Body of pancreas (tissue), 4 donors: ENCODE measurements at places on chromosomes 6 and 20. TPM values are rescaled to one million over a fixed set of nuclear protein-coding genes. Genes with fewer than 3 reads are reported as not detected.

DNA sequence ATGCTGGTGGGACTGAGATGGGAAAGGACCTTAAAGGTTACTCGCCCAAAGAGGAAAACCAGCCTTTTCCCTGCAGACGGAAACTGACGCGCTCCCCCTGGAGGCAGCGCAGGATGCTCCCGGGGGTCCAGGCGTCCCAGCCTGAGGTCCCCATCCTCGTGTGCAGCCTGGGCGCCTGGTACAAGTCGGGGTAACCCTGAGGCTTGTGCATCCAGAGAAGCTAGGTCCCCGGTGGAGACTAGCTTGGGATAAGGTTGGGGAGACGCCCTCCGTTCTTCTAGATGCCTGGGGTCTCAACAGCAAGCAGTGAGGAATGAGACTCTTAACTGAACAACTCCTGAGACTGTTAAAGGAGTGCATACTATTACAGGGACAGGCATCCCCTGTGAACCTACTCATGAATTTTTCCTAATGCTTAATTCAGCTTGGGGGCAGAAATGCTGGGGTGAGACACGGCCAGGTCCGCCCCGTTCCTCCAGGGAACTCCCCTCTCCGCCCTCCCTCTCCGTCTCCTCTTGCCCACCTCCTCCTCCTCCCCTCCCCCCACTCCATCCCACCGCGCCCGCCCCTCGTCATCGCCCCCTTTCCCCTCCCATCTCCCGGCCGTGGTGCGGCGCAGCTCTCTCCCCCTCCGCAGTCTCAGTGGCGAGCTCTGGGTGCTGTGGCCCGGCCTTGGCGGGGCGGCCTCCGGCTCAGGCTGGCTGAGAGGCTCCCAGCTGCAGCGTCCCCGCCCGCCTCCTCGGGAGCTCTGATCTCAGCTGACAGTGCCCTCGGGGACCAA lies at the start of gene PRSS35:
Gene PRSS35 (plus strand): TSS at position 634 of the 781 bp plus-strand sequence. CDS start 10,908 bp downstream, outside the sequence.
- no peak within 1 kb of the TSS for H3K27ac ChIP-seq
- H3K4me1 ChIP-seq = peaks cover 11% of the 10 kb centered on the region
- no peaks in the 10 kb centered on the region for H3K27me3 ChIP-seq
- H3K4me3 ChIP-seq = no peak within 1 kb of the TSS

DNA sequence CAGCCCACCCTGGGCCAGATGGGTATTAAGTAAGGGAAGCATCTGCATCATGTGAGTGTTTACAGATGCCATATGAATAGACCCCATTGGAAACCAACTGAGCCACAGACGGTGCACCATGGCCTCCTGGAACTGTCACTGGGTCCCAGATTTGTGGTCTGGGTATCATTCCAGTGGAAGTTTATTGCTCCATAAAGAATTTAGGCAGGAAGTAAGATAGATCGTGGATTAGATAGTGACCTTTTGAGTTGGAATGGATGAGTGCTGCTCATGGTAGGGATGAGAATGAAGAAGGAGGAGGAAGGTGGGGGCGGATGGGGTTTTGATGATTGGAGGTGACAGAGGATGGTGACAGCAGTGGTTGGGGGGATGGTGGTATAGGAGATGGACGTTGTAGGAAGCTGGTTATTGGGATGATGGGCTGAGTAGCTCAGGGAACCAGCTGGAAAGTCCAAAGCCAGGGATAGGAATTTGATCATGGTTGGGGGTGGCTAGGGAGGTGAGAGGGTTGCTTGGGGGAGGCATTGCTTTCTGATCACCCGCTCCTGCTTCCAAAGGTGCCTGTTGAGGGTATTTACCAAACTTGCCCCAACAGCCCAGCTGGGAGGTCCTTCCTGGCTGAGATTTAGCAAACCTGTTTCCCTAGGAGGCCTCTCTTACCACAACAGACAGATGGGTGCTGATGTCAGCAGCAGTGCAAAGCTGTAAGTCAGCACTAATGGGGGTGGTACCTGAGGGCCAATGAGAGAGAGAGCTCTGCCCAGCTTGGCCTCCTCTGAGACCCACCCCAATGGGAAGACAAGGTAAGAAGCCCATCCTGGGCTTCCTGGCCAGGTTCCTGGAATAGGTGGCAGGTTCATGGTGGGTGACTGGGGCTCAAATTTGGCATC lies 78.0 kb downstream of the VEGFA start:
- DNase-seq = no peak
- no peaks in the 10 kb centered on the region for H3K36me3 ChIP-seq
- H3K4me3 ChIP-seq = no peak overlapping the region
- no peak overlapping the region for H3K27ac ChIP-seq
- H3K27me3 ChIP-seq = no peaks in the 10 kb centered on the region

DNA sequence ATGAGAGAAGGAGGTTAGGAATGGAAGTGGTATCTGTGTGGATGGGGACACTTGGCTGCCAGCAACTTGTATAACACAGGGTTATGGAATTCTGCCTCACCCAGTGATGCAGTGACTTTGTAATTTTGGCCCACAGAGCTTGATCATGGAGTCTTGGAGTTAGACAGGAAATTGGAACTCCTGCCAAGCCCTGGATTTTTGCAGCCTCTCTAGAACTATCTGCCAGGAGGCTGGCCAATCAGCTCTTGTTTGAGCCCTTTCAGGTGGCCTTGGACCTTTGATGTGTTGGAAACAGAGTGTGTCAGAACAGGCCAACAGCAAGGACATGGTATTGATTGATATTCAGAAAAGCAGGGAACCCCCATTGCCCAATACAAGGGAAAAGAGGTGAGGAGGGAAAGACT lies 157.7 kb upstream of the GGTLC1 start:
- H3K4me3 ChIP-seq = no peak overlapping the region
- peak; percentile 31 for DNase-seq
- H3K27me3 ChIP-seq = no peaks in the 10 kb centered on the region
- H3K27ac ChIP-seq = no peak overlapping the region
- no peaks in the 10 kb centered on the region for H3K36me3 ChIP-seq
- H3K4me1 ChIP-seq = peaks cover 7% of the 10 kb centered on the region

DNA sequence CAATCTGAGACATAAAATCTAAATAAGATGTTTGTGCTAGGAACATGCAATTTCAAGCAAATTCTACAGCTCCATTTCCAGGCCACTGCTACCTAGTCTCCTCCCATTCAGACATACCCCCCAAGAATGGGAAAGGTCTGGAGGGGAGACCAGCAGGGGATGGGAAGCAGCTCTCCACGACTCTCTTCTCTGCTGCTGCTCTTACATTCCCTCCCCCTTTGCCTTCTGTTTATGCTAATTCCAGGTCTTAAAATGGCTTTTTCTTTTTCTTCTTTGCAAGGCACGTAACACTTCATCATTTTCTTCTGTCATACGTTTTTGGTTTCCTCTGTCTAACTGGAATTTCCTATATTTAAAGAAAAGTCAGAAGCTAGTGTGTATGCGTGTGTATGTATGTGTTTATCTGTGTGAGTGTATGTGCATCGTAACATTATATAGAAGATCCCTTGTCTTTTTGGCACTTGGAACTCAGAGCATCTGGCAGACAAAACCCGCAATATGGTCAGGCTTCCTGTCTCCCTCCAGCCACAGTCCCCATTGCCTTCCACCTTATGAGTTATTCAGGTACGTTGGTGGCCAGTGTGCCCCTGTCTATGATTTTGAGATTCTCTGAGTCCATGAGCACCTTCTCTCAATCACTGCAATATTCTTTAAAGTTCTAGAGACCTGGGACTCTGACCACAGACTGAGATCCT lies 493.7 kb downstream of the BTBD3 start:
- no peak overlapping the region for H3K27ac ChIP-seq
- no peak for DNase-seq
- no peaks in the 10 kb centered on the region for H3K4me1 ChIP-seq
- no peaks in the 10 kb centered on the region for H3K36me3 ChIP-seq
- no peak overlapping the region for H3K4me3 ChIP-seq
- no peaks in the 10 kb centered on the region for H3K27me3 ChIP-seq

DNA sequence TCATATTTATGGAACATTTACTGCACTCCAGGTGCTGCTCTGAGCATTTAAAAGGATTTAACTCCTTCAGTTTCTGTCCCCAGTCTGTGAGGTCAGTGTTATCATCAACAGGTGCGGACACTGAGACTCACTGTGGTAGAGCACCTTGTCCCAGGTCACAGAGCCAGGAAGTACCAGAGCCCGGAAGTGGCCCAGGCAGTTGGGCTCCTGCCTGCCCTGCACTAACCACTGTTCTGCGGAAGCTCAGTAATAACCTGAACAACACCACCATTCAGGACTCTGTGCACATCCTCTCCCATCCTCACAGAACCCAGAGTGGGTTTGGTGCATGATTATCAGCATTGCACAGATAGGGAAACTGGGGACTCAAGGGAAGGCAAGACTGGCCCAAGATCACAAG lies 16.8 kb upstream of the SIRPG start:
- H3K4me1 ChIP-seq = no peaks in the 10 kb centered on the region
- DNase-seq = peak; percentile 6
- no peak overlapping the region for H3K27ac ChIP-seq

- no peak overlapping the region for H3K27ac ChIP-seq
- no peak for DNase-seq
- no peaks in the 10 kb centered on the region for H3K27me3 ChIP-seq
- no peak overlapping the region for H3K4me3 ChIP-seq
Observed at GRCh38 chr20:33709398-33709797, 10.7 kb downstream of the PXMP4 start.

DNA sequence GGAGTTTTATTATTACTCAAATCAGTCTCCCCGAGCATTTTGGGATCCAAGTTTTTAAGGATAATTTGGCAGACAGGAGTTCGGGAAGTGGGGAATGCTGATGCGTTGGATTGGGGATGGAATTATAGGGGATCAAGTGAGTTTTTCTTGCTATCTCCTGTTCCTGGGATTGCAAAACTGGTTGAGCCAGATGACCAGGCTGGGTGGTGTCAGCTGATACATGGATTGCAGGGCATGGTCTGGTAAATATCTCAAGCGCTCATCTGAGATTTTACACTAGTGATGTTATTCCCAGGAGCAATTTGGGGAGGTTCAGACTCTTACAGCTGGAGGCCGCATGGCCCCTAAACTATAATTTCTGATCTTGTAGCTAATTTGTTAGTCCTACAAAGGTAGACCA lies 54.7 kb downstream of the ENPP1 start:
- no peaks in the 10 kb centered on the region for H3K36me3 ChIP-seq
- H3K27me3 ChIP-seq = no peaks in the 10 kb centered on the region
- H3K4me3 ChIP-seq = no peak overlapping the region
- DNase-seq = no peak
- peaks cover 17% of the 10 kb centered on the region for H3K4me1 ChIP-seq

GRCh38 chr20:20637998-20638725 lies 74.3 kb downstream of the RALGAPA2 start:
- H3K4me1 ChIP-seq = no peaks in the 10 kb centered on the region
- H3K27ac ChIP-seq = no peak overlapping the region
- no peaks in the 10 kb centered on the region for H3K27me3 ChIP-seq
- H3K36me3 ChIP-seq = no peaks in the 10 kb centered on the region

- no peaks in the 10 kb centered on the region for H3K36me3 ChIP-seq
- no peaks in the 10 kb centered on the region for H3K27me3 ChIP-seq
- H3K27ac ChIP-seq = peak overlapping the region; percentile 61
- peaks cover 9% of the 10 kb centered on the region for H3K4me1 ChIP-seq
- DNase-seq = peak; percentile 57
Observed at GRCh38 chr6:160950507-160950906, 41.1 kb upstream of the MAP3K4 start.

GRCh38 chr6:132612449-132613108 lies 11.5 kb downstream of the TAAR2 start:
- H3K27me3 ChIP-seq = no peaks in the 10 kb centered on the region
- no peaks in the 10 kb centered on the region for H3K36me3 ChIP-seq
- no peak overlapping the region for H3K4me3 ChIP-seq
- H3K27ac ChIP-seq = no peak overlapping the region
- no peak for DNase-seq

GRCh38 chr20:51106011-51106410 lies 83.1 kb upstream of the KCNG1 start:
- no peaks in the 10 kb centered on the region for H3K36me3 ChIP-seq
- peaks cover 7% of the 10 kb centered on the region for H3K4me1 ChIP-seq
- no peak for DNase-seq
- no peaks in the 10 kb centered on the region for H3K27me3 ChIP-seq
- H3K27ac ChIP-seq = no peak overlapping the region

- no peak overlapping the region for H3K27ac ChIP-seq
- H3K36me3 ChIP-seq = no peaks in the 10 kb centered on the region
- no peaks in the 10 kb centered on the region for H3K27me3 ChIP-seq
- no peak overlapping the region for H3K4me3 ChIP-seq
Observed at GRCh38 chr20:37676440-37676839, 17.4 kb upstream of the CTNNBL1 start.

GRCh38 chr6:146433881-146434731 lies 109.5 kb upstream of the RAB32 start:
- H3K27me3 ChIP-seq = no peaks in the 10 kb centered on the region
- H3K4me3 ChIP-seq = peak overlapping the region; percentile 2

DNA sequence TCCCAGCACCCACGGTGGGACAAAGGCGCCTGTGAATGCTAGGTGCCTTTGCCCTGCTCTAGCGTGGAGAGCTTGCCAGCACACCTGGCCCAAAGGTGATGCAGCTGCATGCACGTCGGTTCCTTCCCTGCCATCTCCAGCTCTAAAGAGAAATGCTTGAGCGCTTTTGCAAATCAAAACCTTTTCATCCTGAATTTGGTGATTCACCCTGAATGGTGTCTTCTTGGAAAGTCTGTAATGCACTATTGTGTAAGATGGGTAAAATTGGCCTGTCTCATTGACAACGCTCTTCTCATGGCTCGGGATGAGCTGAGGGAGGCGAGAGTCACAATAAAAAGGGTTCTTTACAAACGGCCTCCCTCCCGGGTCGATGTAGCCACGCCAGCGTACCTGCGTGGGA lies 103.1 kb upstream of the ID4 start:
- no peaks in the 10 kb centered on the region for H3K4me1 ChIP-seq
- H3K27me3 ChIP-seq = no peaks in the 10 kb centered on the region
- no peaks in the 10 kb centered on the region for H3K36me3 ChIP-seq
- DNase-seq = no peak

DNA sequence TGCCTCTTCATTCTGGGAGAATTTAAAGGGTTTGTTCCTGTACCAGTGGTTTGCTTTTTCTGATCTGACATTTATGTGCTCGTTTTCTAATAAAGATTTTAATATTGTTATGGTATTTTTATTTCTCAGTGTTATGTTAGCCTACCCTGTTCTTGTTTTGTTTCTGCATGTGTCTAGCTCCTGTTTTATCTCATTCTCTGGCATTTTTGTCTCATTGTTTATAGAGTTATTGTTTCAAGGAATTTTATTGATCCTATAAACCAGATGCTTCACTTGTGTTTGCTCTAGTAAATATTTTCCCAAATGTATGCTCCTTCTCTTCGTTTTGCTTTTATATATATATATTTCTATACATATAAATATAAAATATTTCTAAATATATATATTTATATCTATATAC lies 152.8 kb downstream of the PLCB1 start:
- H3K27me3 ChIP-seq = no peaks in the 10 kb centered on the region
- DNase-seq = no peak
- H3K27ac ChIP-seq = no peak overlapping the region
- no peak overlapping the region for H3K4me3 ChIP-seq
- H3K36me3 ChIP-seq = no peaks in the 10 kb centered on the region

DNA sequence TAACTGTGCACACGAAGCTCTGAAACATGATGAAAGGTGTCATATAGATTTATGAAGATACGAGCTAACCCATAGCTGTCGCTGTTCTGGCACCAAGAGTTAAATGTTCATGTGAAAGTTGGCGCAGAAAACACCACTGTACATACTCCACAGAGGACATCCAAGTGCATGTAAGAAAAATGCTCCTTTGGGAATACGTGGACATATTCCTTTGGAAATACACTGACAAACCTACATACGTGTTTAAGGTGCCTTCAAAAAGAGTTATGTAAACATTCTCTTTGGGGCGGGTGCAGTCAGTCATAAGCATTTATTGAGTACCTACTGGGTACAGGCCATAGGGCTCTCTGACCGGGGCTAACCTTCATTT lies 723 bp upstream of the ARID1B start:
- H3K4me3 ChIP-seq = no peak overlapping the region
- peaks cover 16% of the 10 kb centered on the region for H3K4me1 ChIP-seq
- peak; percentile 19 for DNase-seq
- no peaks in the 10 kb centered on the region for H3K27me3 ChIP-seq
- H3K27ac ChIP-seq = peak overlapping the region; percentile 99

The CDH4 gene
- 0.52 TPM for total RNA-seq

The CCDC170 gene
- 2.1 TPM for total RNA-seq

The RIMS4 gene
- total RNA-seq = 0.26 TPM

The POFUT1 gene
- 12.2 TPM for total RNA-seq

The LY6G5B gene
- 8.3 TPM for total RNA-seq
